HAP-1 (cell line): ENCODE measurements at places on chromosomes 7 and 10.

DNA sequence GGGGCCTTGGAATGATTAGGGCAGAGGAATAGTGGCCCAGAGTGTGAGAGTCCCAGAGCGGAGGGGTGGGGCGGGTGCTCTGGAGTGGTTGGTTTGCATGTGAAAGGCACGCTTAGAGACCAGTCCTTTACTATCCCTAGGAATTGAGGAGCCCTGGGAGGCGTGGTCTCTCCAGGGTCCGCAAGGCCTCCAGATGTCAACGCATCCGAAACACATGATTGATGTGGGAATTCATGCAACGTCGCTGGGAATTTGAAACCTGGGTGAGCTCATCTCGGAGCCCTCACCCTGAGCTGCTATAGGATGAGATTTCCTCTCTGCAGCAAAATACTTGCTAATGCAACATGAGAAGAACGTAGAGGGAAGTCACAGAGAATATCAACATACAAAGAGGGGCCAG, 51.2 kb downstream of the NPTX2 start:
- DNase-seq = peak; percentile 4

DNA sequence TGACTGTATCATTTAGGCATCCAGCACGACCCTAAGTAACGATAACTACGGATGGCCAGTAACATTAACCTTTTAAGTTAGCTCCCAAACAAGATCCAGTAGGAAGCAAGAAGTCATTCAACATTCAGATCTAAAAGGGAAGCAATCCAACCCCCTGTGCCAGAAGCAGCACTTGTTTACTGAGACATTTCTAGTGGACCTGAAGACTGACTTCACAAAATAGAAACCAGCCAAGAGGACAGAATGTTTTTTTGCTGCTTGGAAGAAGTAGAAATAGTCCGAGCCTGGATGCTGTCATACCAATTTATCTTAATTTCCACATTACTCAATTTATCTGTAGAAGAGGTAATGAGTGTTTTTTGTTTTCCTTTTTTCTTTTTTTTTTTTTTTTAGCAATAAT, 88.0 kb upstream of the CTTNBP2 start:
- DNase-seq = no peak

DNA sequence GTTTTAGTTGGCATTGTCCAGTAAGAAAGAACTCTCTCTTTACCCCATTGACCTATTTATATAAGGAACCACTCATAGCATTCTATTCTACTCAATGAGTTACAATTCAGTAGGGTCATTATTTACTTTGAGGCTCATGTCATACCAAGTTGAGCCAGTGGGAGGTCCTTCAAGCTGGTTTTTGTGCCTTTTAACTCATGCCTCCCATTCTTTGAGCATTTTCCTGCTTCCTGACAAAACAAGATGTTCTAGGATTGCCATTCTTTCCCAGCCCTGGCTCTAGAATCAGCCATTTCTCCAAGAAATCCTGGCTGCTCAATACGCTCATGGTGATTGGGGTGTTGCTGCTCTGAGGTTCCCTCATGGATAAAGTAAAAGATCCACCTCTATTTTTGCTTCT, 250.1 kb downstream of the ABCA13 start:
- DNase-seq = no peak

GRCh38 chr7:117113871-117114270, 160.6 kb downstream of the ST7 start:
- DNase-seq = no peak

- no peak for DNase-seq
These were observed 22.0 kb downstream of the VWA2 start for GRCh38 chr10:114261076-114261475.
